Activated CD4-positive, alpha-beta T cell treated with anti-CD3 and anti-CD28 coated beads, Interleukin-2, amount 10 ng/mL, durations not matched to agents 7 days and 5 days (primary cell): ENCODE measurements at places on chromosomes 3 and 15.

DNA sequence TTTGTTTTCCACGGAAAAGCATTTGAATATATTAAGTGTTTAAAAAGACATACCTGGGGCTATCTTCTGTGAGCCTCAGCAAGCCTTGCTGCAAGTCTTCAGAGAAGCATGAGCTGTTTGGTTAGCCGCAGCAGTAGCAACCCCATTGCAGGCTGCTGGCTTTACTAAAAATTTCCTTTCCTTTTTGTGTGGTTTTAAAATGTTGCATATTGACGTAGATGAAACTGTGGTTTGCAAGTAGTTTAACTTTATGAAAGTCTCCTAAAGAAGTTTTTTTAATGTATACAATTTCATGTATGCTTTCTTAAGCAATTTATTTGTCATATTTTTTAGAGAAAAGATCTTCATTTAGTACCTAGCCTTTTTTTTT, at the start of gene GPR171:
TSS of gene GPR171 (minus strand) at position 166 of the 370 bp plus-strand sequence. CDS start 3,830 bp downstream, outside the sequence.
- peak; percentile 83 for DNase-seq

- DNase-seq = peak; percentile 57
These were observed 87.8 kb downstream of the KLHL25 start for GRCh38 chr15:85706779-85707518.

DNA sequence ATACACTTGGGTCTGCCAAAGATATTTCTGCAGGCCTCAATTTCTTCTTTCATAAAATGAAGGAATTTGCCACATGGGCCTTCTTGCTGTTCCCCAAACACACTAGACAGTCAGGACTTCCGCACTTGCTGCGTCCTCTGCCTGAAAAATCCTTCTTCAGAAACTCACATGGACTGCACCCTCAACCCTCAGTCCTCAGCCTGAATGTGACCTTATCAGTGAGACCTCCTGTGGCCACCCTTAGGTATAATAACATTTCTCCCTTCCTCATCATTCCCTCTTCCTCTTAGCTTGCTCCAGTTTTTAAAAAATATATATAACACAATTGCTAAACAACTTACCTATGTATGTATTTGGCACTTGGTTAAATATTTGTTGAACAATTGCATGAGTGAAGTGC, 257.5 kb downstream of the MFSD1 start:
- DNase-seq = no peak

- DNase-seq = no peak
These were observed 66.5 kb downstream of the LEKR1 start for GRCh38 chr3:156892701-156893100.

DNA sequence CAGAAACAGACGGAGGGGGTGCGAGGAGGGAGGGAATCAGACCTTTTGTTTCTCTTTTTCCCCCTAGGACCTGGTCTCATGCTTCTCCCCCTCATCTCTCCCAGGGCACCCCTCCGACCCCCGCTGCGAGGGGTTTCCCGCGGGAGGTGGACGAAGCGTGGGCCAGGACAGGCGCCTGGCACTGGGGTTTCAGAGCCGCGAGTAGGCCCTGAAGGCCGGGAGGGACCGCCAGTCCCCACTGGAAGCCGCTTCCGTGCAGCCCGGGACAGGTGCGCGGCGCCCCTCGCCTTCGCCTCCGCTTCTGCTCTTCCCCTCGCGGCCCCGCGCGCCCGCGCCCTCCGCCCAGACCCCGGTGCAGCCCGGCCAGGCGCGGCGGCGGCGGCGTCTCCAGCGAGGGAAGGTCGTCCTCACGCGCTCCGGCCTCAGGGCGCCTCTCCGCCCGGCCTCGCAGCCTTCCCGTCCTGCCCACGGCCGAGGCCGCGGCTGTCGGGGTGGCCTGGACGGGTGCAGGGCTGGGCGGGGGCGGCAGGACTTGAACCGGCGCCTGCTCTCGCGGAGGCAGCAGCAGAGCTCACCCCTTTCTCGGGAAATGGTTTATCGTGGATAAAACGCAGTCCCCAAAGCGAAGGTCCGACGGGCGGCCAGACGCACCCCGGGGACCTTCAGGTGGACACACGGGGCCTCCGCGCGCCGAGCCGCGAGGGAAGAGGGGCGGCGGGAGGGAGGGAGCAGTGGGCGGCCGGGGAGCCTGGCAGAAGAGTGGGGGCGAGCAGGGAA, 31.5 kb upstream of the ADAMTS17 start:
- DNase-seq = no peak

DNA sequence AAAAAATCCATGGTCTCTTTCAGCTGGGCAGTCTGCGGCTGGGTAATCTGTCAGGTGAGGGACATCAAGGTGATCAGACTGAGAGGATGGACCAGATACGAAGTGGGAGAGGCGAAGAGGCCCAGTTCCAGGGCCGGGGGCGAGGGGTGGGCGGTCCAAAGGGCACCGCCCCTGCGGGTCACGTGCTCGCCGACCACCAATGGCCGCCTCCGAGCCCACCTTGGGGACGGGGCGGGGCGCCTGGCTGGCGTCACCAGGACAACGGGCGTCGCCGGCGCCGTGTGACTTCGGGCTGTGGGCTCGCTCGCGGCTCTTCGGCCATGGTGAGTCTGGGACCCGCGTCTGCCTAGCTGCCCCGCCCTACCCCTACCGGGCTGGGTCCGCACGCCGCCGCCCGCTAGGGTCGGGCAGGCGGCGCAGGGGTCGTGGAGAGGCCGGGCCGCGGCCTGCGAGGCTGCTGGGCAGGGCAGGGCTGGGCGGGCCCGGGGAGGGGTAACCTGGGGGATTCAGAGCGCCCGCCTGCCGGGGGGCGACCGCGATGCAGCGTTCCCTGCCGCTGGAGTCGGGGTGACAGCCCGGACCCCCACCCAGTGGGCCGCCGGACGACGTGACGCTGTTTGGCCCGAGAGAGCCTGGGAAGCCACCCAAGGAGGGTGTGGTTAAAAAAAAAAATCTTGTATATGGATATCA, at the start of gene FBXL2:
TSS of gene FBXL2 (plus strand) at position 250 of the 690 bp plus-strand sequence. CDS start at position 321, 71 bp downstream.
- DNase-seq = no peak

DNA sequence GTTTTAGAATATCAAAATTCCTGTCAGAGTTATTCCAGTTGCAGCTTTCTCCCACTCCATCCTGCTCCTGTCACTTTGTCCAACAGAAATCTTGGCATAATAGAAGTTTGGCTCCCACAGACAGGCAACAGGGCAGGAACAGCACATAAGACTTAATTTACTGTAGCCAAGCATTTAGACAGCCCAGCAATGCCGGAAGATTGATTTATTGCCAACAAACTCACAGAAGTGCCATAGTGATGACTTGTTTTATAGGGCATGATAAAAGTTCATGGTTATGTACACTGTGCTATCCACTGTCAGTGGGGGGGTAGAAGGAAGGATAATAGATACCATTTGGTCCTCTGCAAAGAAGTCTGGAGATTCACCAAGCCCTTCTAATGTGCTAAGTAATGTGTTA, 98.3 kb upstream of the CBLB start:
- DNase-seq = no peak

DNA sequence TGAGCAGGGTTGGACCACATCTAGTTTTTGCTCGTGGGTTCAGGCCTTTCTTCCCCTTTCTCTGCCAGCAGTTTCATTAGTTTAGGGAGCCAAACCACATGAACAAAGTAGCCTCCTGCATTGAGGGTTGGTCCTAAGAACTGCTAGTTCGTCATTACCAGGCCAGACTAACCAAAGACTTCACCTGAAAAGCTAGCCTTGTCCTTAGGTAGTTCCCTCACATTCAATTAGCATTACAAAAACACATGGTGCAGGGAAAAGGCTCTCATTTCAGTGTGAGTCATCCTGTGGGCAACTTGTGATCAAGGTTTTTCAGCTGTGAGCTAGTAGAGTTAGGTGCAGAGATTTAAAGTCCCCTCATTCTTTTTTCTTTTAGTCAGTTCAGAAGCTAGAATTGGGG, 279.3 kb upstream of the CTNNB1 start:
- DNase-seq = no peak

- DNase-seq = no peak
These were observed 440.7 kb upstream of the THBS1 start for GRCh38 chr15:39140060-39140604.

DNA sequence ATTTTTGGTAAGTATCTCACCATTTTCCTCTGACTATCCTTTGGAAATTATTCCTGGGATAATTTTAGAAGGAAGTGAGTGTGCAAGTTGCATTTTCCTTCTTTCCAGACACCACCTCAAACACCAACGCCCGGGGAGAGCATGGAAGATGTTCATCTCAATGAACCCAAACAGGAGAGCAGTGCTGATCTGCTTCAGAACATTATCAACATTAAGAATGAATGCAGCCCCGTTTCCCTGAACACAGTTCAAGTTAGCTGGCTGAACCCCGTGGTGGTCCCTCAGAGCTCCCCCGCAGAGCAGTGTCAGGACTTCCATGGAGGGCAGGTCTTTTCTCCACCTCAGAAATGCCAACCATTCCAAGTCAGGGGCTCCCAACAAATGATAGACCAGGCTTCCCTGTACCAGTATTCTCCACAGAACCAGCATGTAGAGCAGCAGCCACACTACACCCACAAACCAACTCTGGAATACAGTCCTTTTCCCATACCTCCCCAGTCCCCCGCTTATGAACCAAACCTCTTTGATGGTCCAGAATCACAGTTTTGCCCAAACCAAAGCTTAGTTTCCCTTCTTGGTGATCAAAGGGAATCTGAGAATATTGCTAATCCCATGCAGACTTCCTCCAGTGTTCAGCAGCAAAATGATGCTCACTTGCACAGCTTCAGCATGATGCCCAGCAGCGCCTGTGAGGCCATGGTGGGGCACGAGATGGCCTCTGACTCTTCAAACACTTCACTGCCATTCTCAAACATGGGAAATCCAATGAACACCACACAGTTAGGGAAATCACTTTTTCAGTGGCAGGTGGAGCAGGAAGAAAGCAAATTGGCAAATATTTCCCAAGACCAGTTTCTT, 3.9 kb downstream of the NFKBIZ start:
- DNase-seq = no peak

DNA sequence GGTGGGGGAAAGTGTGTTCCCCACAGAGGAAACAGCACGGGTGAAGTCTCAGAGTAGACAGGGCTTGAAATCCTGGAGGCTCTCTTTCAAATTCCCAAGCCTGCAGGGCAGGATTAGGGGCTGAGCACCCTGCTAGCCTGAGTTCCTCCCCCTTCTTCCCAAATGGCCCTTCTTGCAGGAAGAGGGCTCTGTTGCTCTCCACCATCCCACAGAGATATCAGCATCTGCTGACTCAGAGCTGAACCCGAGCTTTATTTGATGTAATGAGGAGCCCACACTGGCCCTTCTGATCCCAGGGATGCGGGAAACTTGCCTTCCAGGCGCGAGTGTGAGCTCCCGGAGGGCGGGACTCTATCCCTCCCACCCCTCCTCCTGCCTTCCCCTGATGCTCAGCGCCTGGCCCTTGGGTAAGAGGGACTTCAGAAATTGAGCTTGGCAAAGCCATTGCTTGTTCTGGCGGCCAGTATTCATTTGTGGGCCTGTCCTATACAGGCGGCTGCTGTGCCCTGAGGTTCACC, 1.4 kb upstream of the STRA6 start:
- no peak for DNase-seq

GRCh38 chr3:7657214-7658112, 796.5 kb downstream of the GRM7 start:
- DNase-seq = no peak

- peak; percentile 34 for DNase-seq
These were observed 106.0 kb downstream of the MEX3B start for GRCh38 chr15:81939604-81940440.

GRCh38 chr15:99977929-99978328, 244.7 kb upstream of the LYSMD4 start:
- no peak for DNase-seq

DNA sequence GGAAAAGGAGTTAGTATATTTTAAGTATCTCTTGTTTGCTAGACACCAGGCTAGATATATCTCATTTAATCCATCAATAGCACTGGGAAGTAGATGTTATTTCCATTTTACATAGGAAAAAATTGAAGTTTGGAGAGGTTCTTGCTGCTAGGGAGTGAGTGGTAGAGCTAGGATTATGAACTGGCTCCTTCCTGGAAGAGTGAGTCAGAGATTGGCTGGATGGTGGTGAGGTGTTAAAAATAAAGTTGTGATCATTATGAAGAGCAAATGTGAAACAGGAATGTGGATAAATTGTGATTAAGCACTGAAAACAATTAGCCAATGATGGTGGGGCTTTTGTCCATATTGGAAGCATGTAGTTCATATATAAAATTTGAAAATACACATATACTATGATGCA, 234.2 kb downstream of the WNT5A start:
- no peak for DNase-seq

- no peak for DNase-seq
These were observed 174.7 kb downstream of the UACA start for GRCh38 chr15:70588613-70589012.

- DNase-seq = no peak
These were observed 8.3 kb upstream of the TM4SF4 start for GRCh38 chr3:149466192-149466591.

DNA sequence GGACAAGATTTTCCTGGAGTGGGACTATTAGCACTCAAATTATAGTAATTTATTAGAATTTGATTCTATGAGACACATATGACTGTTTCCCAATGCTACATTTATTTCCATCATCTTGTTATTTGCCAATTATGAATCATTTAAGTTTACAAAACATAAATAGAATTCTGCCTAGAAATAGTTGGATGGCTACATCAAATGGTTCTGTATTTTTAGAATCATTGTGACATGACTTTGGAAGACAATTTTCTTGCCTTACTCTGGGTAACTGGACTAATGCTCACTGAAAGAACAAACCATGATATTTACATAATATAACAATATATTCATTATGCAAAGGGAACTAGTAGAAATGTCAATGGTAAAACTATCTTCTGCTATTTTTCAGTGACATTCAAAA, 173.5 kb downstream of the ZIC1 start:
- DNase-seq = no peak

DNA sequence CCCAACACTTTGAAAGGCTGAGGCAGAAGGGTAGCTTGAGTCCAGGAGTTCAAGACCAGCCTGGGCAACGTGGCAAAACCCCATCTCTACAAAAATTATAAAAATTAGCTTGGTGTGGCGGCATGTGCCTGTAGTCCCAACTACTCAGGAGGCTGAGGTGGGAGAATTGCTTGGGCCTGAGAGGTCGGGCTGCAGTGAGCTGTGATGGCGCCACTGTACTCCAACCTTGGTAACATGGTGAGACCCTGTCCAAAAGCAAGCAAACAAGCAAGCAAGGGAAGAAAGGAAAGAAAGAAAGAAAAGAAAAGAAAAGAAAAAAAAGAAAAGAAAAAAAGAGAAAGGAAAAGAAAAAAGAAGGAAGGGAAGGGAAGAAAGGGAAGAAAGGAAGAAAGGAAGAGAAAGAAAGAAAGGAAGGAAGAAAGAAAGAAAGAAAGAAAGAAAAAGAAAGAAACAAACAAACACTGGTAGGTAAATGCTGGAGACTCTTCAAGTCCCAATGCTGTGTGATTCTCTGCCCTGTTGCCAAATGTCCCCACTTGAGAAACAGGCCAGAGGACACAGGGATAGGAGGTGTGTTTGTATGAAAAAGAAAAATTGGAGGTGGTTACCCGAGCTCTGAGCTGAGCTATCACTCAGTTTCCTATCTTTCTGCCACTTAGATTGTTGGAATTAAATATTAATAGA, 121.1 kb downstream of the RAB11A start:
- DNase-seq = no peak

GRCh38 chr3:129490273-129490675, 38.2 kb upstream of the RHO start:
- DNase-seq = peak; percentile 56

GRCh38 chr3:51501833-51502561, 2.2 kb upstream of the DCAF1 start:
- DNase-seq = peak; percentile 84

- DNase-seq = no peak
These were observed 20.7 kb downstream of the TCAIM start for GRCh38 chr3:44359146-44359751.

- DNase-seq = no peak
These were observed 43.0 kb downstream of the SPSB4 start for GRCh38 chr3:141093971-141094684.

- DNase-seq = no peak
These were observed 131.6 kb downstream of the LEKR1 start for GRCh38 chr3:156957715-156958114.

GRCh38 chr3:188049606-188050530, 104.1 kb upstream of the LPP start:
- DNase-seq = peak; percentile 61
